Urothelium cell line (cell line): ENCODE measurements at places on chromosomes 2 and 18.

GRCh38 chr2:163205589-163206254 is 367.2 kb upstream of the KCNH7 start:
- no peak for DNase-seq

DNA sequence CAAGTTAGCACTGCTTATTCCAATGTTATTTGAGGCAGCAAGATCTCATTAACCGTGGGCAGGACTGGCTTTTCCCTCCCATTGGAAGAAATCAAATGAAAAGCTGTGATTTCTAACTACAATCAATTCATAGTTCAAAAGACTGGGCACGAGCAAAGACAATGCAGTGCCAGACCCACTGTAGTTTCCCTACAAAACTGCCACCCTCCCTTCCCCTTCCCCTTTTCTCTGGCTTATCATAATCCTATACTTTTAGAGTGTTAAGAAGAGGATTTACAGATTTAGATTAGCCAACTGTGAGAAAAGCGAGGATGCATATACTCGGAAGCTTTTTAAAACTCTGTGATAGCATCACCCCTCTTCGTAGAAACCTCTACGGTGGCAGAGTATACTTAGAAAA is 260.4 kb downstream of the STK39 start:
- DNase-seq, result no peak

DNA sequence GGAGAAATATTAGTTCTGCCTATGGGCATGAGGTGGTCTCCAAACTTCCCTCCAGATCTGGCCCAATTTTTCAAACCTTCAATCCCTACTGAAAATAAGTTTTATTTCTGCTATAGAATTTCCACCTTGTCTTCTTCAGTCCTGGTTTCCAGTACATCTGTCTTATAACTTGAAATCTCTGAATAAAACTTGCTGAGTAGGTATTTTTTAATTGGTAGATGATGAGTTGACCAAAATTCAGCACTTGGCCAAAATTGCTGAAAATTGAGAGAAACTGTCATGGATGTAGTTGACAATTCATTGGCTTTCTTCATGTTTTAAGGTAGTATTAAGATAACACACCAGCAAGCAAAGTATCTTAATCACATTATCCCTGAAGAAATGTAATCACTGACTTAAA is 206.2 kb downstream of the PARD3B start:
- no peak for DNase-seq

DNA sequence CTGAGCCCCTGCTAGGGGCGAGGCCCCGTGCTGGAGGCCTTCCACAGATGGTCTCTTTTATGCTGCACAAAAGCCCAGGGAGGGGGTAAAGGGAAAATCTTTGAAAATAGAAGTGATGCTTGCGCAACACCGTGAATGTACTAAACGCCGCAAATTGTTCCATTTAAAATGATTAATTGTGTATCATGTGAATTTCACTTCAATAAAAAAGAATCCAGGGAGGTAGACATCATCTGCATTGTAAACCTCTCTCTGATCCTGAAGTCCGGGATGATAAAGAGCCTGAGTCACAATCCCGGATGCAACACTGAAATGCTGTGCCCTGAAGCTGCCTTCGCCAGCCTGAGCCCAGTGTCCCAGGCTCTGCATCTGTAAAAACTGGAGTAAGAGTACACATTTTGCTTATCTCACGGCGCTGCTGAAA is 107.7 kb upstream of the PPP1CB start:
- DNase-seq, result peak; percentile 78

DNA sequence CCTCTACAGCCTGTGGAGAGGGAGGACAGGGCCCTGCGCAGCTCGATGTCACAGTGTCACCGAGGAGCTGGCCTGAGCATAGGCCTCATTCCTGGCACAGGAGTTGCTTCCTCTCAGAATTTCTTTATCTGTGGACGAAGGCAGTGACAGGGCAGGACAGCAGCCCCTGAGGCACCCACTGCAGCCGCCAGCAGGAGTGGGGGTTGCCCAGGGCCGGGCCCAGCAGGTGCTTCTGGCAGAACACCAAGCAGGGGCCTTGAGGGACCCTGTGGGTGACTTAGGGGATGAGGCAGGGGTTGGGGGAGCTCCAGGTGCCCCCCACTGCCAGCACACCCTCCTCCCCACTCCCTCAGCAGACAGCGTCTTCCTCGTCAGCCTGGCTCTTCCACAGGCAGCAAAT is 290.0 kb downstream of the PHLPP1 start:
- no peak for DNase-seq

DNA sequence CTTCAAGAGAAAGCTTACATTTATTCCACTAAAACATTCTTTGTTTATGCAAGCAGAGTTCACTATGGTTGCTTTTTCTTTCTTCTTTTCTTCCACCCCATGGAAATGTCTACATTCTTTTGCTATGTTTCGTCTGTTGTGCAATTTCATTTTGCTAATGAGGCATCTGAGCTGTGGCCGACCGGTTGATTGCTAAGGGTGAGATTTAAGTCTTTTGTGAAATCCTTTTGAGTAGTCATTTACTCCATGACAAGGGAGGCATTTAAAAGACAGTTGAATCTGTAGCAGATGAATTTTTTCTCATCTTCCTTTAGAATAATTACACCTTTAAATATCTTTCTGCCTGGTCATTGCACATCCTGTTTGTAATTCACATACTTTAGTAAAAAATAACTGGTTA is 324.1 kb upstream of the THUMPD2 start:
- no peak for DNase-seq

DNA sequence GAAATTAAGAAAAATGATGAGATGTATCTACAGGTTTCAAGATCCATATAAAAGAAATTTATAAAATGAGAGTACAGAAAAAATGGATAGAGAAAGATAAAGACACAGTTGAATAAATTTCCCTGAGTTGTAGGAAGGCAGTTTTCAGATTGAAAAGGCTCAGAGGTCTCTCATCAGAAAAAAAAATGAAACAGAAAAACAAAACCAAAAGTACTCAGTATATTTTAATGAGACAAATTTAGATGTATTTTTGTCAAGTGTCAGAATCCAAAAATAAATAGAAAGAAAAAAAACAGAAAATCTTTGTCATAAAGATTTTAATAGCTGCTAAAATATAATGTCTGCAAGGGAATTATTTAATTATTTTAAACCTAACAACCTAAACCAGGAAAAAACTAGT is 520.5 kb downstream of the KCNJ3 start:
- DNase-seq, result no peak

DNA sequence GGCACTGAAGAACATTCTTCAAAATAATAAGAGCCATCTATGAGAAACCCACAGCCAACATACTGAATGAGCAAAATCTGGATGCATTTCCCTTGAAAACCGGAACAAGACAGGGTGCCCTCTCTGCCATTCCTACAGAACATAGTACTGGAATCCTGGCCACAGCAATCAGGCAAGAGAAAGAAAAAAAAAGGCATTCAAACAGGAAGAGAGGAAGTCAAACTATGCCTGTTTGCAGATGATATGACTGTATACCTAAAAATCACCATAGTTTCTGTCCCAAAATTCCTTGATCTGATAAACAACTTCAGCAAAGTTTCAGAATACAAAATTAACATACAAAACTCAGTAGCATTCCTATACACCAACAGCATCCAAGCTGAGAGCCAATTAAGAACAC is 119.5 kb upstream of the PARD3B start:
- no peak for DNase-seq

DNA sequence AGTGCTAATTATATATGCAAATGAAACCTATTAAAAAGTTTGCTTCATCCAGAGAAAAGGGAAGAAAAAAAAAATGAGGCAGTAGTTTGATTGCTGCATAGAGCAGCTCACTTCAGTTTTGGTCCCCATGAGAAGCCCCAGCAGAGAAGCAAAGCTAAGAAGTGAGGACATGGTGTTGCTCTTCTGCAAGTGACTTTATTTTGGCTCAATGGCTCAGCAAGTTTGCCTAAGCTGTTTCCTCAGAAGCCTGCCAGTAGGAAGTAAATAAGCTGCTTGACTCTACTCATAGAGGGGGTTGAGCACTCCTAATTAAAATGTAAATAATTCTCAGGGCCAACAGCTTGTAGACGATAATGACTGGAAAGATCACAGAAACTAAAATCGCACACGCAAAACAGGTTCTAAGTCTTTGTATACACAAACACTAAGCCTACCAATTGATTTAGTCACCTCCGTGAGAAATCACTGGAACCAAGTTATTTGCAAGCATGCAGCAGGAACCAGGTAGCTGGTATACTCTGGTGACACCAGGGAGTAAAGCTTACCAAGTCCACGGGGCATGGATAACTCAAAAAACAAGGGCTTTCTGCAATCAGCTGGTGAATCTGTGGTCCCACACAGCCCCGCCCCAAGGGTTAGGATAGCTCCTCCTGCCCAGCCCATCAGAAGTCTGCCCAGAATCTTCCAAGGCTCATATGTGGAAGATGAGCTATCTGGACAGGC is 39.7 kb upstream of the NABP1 start:
- DNase-seq, result no peak

DNA sequence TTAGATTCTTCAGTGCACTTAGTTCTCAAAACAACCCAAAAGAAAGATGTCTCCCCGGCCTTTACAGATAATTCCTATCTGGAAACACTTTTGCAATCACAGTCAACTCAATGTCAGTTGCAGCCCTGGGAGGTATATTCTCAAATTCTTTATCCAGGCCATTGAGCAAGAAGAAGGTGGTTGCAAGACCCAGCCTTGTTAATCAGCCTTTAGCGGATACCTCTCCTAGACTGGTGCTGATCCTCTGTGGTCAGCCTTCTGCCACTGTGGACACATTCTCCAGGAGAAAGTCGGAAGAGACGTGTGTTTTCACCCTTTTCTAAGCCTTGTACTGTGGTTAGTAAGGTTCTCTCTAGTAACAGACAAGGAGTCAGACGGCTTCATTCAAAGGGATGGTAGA is 7.8 kb upstream of the FZD7 start:
- DNase-seq, result no peak

- no peak for DNase-seq
Observed at GRCh38 chr2:74816540-74817303, 17.2 kb upstream of the HK2 start.

DNA sequence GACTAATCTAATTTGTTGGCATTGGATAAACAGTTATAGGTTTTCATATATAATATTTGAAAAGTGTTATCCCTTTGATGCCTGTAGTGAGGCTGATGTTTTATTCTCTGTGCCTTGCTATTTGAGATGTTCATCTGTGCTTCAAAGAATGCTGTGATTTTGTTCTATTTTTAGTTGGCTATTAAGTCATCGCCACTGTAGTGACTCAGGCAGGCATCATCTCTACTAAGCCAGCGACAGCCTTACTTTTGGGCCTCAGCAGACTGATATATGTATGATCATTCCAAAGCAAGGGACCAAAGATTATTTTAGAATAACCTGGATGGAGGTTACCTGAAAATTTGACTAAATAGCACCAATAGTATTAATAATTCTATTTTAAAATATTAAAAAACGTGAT is 1674.5 kb upstream of the NXPH2 start:
- peak; percentile 39 for DNase-seq

DNA sequence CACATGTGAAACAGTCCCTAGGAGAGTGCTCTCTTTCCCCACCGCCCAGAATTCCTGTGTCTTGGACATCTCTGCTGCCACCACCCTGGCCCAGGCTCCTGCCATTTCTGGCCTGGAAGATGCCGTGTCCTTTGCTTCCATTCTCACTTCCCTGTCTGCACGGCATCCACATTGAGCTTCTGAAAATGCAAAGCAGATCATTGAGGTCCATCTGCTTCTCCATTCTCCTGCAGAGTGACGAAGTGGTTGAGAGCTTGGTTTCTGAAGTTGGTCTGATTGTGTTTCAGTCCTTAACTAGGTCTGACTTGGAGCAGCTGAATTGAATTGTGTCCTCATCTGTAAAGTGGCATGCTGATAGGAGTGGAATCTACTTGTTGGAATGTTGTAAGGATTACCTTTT is 98.7 kb upstream of the MGAT5 start:
- no peak for DNase-seq

- DNase-seq, result no peak
Observed at GRCh38 chr18:70663141-70663540, 374.3 kb downstream of the SOCS6 start.

DNA sequence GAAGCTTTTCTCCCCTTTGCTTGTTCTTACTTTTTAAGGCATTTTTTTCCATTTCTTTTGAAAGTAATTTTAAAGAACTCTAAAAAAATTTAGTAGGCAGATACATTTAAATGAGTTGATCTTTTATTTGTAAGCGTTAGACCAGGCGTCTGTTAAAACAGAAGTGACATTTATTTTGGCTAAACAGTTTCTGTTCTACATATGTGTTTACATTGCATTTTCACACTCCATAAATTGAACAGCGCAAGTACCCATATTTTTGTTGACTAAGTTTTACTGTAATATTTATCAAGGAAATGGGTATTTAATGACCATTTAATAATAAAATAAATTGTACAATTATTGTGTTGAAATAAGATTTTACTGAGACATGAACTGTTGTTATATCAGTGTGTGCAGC is 21.9 kb downstream of the PPM1B start:
- no peak for DNase-seq

DNA sequence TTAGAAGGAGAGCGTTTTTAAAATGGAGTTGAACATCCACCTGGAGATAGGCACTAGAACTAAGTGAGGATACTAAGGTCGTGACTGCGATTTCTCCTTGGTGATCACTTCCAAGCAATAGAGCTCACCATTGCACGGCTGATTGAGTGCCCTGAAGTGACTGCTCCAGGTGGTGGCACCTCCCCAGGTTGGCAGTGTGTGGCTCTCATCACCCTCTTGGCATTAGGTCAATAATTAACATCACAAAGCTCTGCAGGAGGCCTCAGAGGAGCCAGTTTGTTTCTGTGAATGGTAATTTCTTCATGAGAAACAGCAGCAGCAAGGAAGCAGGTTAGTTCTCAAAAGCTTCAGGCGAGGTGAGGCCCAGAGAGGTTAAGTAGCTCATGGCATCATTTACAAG is 259.6 kb downstream of the CLIP4 start:
- no peak for DNase-seq

GRCh38 chr18:77749089-77749488 is 499.4 kb downstream of the GALR1 start:
- DNase-seq, result peak; percentile 63

DNA sequence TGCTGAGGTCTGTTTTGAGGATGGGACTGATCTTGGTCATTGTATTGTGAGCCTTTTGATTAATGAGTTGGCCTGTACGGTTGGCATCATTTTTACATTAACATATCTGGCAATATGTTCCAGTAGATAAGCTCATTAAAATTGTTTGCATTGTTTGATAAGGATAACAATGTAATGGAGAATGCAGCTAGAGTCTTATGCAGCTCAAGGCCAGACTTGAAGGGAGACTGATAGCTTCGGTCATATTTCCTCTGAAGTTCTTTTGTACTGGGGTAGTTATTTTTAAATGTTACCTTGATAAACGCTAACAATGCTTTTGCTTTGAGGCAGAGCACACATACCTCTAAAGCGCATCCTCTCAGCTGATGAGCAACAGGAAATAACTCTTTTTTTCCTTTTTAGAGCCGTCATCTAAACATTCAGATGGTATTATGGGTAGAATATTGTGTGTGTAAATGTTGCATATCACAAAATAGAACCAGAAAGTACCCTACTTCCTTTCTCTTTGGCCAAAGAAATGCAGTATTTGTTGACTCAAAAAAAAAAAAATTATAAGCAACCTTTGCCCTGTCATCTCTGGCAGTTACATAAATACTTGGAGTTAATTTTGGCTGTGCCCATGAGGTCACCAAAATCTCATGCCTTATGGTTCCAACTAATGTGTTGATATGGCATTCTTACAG is 1.3 kb downstream of the MAPRE2 start:
- DNase-seq, result no peak
